ENCODE measurements at places on chromosomes 5 and 9.
A peak's percentile ranks its signal among the peaks of the same experiment; 100 is the strongest.

- no peak for DNase-seq
These were observed 64.9 kb upstream of the STK32A start for GRCh38 chr5:147169901-147170300.

GRCh38 chr5:19975795-19976194 lies 12.2 kb downstream of the CDH18 start:
- DNase-seq, result no peak

- DNase-seq, result no peak
These were observed 63.9 kb downstream of the C9orf152 start for GRCh38 chr9:110143950-110144545.

- no peak for DNase-seq
These were observed 150.3 kb downstream of the UNC13B start for GRCh38 chr9:35311891-35312639.

- DNase-seq, result no peak
These were observed 47.5 kb downstream of the UBE2QL1 start for GRCh38 chr5:6496207-6496584.

GRCh38 chr5:79561525-79561893 lies 47.6 kb upstream of the HOMER1 start:
- no peak for DNase-seq

- DNase-seq, result no peak
These were observed 17.7 kb downstream of the STK10 start for GRCh38 chr5:172170251-172170701.

DNA sequence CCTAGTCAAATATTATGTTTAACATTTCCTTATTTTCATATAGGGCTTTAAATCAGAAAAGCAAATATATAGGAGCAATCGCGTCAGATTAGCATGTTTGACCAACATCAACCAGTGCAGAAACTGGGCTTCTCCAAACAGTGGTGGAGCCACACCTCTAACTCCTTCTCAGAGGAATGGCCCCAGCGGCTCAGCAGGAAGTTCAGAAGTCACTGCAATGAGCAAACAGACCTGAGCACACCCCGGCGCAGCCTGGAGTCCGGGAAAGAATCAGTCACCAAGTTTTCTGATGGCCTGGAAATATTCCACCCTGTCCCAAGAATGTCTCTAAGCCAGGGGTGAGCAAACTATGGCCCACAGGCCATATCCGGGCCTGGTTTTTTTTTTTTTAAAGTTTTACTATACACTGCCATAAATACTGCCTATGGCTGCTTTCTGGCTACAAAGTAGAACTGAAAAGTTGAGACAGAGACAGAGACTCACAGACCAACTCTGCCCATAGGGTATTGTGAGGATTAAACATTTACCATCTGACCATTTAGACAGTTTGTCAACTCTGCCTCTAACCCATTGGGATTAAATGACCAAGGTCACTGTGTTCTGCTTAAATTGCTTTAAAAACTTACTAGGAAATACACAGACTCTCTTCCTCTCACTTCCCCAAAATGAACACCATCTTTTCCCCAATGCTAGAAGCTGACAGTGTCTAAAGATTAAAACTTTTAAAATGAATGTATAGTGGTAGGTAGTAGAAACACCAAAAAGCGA lies 5.4 kb downstream of the GOLM1 start:
- peak; percentile 56 for DNase-seq

- no peak for DNase-seq
These were observed 42.8 kb upstream of the TNFSF8 start for GRCh38 chr9:114973216-114973615.

DNA sequence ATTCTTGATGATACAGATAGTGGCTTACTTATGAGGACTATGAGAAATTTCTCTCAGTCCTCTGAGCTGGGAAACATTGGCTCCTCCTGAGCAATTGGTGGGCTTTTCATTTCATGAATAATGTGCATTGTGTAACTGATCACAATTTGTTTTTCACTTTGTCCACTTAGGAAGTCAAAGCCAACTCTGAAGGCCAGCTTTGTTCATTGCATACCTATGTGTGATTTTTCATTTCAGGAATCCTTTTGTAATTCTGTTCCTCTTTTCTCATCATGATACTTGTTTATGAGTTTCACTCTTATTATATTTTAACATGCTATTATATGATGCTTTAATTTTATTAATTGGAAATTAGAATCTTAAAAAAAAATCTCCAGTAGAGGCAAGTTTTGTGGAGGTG lies 483.0 kb downstream of the EBF1 start:
- no peak for DNase-seq

DNA sequence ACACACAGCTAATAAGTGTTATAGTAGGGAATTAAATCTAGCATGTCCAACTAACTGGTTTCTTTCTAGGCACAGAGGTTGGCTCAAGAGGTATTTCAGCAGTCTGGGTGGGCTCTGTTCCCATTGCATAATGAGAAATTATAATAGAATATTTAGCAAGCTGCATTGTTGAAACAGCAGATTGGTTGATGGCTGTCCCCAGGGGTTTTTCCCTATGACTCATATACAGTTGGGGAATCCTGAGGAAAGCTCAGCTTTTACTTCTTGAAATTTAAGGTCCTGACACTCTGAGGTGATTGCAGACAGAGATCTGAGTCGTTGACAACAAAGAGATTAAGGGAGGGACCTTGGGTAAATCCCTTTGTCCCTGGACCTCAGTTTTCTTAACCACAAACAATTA lies 38.3 kb upstream of the TNFSF8 start:
- no peak for DNase-seq

DNA sequence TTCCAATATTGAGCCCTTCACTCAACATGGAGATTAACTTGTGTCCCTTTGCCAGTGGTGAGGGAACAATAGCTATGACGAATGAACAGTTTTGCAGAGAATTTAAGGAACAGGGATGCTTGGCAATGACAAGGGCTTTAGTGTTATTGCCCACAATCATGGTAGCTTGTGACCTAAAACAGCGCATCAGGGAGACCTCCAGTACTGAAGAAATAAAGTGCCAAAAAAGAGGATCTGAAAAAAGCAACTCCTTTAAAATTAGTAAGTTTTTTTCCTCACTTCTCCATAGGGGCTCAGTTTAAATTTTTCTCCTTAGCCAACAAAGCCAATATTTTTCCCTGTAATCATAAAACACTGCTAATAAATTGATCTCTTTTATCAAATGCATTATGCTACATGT lies 41.8 kb upstream of the PAM start:
- DNase-seq, result no peak

GRCh38 chr5:146516151-146516475 lies at the start of gene GPR151:
Gene GPR151, minus strand, starts transcription at chr5:146516190. Its CDS starts 77 bp downstream, at chr5:146516113.
- DNase-seq, result no peak

DNA sequence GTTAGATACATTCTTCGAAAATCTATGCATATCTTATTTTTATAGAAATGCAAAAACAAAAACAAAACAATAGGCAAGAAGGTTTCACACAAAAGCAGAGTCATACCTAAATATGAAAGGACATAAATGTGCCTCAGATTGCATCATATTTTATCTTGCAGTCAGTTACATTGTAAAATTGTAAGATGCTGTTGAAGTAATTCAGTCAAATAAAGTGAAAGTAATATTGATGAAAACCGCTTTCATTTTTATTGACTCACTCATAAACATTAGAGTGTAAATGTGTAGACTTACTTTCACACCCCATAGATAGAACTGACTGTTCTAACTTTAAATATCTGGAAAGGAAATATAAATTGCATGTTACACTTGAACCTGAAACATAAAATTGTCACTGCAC lies 931.5 kb upstream of the NUDT12 start:
- DNase-seq, result no peak

GRCh38 chr5:38692346-38692745 lies 135.9 kb upstream of the LIFR start:
- DNase-seq, result no peak

DNA sequence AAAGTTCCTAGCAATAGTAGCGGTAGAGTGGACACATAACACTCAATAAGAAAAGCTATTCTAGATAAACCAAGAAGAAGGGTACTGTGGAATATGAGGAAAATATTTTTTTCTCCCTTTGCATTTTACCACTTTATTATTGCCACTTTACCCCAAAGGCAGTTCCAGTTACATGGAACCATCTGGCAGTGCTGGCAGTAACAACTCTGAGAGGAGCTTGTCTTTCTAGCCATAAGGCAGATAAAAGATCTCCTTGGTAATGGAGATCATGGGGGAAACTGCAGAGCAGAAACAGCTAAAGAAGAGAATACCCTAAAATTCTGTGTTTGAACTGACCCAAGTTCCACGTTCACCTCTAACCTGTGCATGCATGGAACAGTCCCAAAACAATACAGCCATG lies 38.5 kb downstream of the UBTD2 start:
- no peak for DNase-seq

GRCh38 chr9:127634698-127635097 lies 22.6 kb downstream of the STXBP1 start:
- DNase-seq, result no peak

DNA sequence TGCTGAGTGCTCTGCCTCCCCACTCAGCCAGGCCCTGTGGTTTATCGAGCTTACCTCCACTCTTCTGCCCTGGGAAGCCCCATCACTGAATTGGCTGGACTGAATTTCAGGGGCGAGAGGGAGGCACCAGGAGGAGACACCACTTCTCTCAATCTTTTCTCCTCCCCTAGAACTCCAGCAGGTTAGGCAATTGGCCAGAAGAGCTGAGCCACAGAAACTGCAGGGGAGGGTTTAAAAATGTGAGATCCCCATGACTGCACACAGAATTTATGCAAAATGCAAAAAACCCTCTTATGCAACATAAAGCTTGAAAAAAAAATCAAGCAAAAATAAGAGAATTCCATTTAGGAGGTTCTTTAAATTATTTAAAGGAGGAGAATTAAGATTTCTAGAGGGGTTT lies 29.9 kb downstream of the TUT7 start:
- DNase-seq, result no peak

GRCh38 chr9:76530458-76531110 lies 71.6 kb downstream of the GCNT1 start:
- no peak for DNase-seq

GRCh38 chr5:109242518-109242917 lies 167.3 kb downstream of the PJA2 start:
- DNase-seq, result no peak

DNA sequence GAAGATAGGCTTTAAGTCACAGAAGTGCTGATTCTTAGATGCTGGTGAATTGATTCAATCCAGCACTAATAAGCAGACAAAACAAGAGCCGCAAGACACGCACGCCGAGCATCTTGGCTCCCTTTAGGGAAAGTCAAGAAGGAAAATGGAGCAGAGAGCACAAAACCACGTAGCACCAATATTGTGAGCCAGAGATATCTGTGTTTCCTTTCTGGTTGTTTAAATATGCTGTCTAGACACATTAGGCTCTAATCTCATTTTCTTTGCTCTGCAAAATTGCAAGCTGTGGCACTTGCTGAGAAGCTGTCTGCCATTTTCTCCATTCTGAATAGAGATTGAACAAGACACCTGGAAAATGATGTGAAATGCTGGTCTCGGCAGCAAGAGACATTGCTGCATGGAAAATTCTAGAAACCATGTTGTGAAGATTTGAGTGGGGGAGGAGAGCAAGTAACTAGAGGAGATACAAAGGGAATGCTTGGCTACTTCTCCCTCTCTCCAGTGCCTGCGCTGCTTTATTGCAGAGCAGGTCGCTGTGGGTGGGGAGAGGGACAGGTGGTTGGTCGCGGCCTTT lies 336.3 kb downstream of the MED10 start:
- no peak for DNase-seq

GRCh38 chr9:8858596-8859161 lies 1059.1 kb upstream of the DMAC1 start:
- DNase-seq, result no peak

- DNase-seq, result no peak
These were observed 33.2 kb downstream of the F2RL2 start for GRCh38 chr5:76590027-76590426.

- no peak for DNase-seq
These were observed 184.2 kb upstream of the TBCA start for GRCh38 chr5:77960305-77960704.
